Activated naive CD8-positive, alpha-beta T cell treated with anti-CD3 and anti-CD28 coated beads, Interleukin-2, amount 50 U/mL, for 24 hours (primary cell): ENCODE measurements at places on chromosomes 13 and 19.

GRCh38 chr13:49295244-49295643 is 47.5 kb downstream of the CDADC1 start:
- no peak overlapping the region for H3K4me3 ChIP-seq
- H3K4me1 ChIP-seq = peaks cover 7% of the 10 kb centered on the region
- peaks cover 4% of the 10 kb centered on the region for H3K36me3 ChIP-seq

- no peaks in the 10 kb centered on the region for H3K36me3 ChIP-seq
- no peak for DNase-seq
- no peak overlapping the region for H3K27ac ChIP-seq
- peaks cover 75% of the 10 kb centered on the region for H3K4me1 ChIP-seq
Observed at GRCh38 chr13:46622630-46623256, 69.8 kb downstream of the LRCH1 start.

DNA sequence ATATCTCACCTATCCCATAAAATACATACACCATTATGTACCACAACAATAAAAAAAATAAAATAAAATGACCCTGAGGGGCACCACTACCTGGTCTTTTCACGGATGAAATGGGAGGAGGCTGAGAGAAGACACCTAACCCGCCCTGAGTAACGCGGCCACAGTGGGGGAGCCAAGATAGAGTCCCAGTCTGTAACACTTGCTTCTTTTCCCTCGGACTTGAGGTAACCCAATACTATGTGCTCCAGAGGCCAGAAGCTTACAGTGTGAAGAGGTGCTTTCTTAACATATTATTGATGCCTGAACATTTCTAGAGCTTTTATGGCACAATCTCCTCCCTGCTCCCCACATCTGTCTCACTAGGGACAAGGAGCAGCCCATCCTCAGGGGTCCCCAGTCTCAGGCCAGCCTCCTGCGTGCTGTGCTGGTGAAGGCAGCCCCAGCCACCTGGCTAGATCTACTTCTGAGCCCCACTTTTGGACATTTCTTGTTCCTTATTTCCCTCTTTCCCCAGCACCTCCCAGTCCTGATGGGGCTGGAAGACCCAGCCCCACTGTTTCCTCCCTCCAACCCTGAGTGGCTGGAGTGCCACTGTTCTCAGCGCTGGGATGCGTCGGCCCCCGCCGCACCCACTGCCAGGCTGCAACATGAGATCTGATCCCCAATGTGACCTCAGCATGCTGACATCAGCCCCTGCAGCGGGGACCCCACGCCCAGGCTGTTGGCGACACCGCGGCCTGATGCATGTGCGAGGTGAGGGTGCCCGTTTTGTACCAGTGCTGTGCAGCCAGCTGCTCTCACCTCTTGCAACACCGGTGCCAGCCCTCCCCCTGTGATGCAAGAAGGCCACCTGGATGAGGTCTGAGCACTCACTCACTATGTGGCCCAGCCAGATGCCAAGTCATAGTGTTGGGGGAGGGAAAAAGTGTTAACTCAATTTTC is 143.3 kb downstream of the DCLK1 start:
- H3K36me3 ChIP-seq = no peaks in the 10 kb centered on the region
- peaks cover 4% of the 10 kb centered on the region for H3K27me3 ChIP-seq
- no peaks in the 10 kb centered on the region for H3K4me1 ChIP-seq
- DNase-seq = no peak
- no peak overlapping the region for H3K27ac ChIP-seq
- no peak overlapping the region for H3K4me3 ChIP-seq

DNA sequence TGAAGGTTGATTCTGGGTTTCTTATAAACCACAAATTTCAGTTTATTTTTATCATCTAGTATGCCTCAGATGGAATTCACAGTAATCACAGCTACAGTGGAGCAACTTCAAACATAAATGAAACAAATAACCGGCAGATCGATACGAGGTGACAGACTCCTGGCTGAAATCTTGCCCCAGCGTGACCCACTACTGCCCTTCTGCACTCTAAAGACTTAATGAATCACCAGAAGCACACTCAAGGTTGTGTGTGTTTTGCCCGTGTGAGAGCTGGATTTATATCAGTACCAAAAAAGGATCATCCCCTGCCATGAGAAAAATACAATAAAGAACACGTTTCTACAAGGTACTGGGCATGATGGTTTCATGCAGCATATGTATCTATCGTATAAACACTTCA is 161.7 kb downstream of the KLF12 start:
- H3K27ac ChIP-seq = no peak overlapping the region
- DNase-seq = no peak
- H3K4me3 ChIP-seq = no peak overlapping the region

GRCh38 chr19:30855442-30855841 is 483.3 kb downstream of the ZNF536 start:
- H3K36me3 ChIP-seq = no peaks in the 10 kb centered on the region
- no peaks in the 10 kb centered on the region for H3K4me1 ChIP-seq
- H3K27me3 ChIP-seq = peaks cover 1% of the 10 kb centered on the region
- no peak overlapping the region for H3K27ac ChIP-seq
